ENCODE measurements at places on chromosomes 12 and 14.

- no peak for DNase-seq
These were observed 1.3 kb upstream of the IPO8 start for GRCh38 chr12:30696943-30697342.

- DNase-seq, result no peak
These were observed 111.1 kb downstream of the SINHCAF start for GRCh38 chr12:31214626-31215517.

DNA sequence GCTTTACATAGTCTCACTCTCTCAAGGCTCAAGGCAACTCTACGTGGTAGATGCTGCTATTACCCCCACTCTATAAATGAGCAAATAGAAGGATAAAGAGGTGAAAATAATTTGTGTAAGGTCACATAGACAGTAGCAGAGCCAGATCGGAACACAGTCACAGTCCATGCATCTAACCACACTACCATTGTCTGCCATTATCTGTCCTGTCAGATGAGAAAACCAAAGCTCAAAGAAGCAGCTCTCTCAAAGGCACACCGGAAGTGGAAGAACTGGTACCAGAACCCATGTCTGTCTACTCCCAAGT, 134.4 kb upstream of the NUDT4 start:
- no peak for DNase-seq

DNA sequence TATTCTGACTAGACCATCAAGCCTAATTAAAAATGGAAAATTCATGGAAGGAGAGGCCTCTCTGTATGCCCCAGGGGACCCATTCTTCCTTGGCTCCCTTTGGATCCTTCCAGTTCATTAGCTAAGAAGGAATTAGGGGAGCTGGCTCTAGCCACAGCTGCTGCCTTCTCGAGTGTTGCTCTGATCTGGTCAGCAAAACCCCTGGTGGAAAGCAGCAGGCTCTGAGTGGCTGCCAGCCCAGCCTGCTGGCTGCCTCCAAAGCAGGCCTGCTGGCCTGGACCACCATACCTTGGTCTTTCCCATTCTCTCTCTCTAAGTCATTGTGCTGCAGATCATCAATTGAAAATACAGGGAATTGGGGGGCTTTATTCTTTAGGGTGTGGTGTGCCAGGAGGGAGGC, 29.0 kb upstream of the AKAP6 start:
- DNase-seq, result no peak

DNA sequence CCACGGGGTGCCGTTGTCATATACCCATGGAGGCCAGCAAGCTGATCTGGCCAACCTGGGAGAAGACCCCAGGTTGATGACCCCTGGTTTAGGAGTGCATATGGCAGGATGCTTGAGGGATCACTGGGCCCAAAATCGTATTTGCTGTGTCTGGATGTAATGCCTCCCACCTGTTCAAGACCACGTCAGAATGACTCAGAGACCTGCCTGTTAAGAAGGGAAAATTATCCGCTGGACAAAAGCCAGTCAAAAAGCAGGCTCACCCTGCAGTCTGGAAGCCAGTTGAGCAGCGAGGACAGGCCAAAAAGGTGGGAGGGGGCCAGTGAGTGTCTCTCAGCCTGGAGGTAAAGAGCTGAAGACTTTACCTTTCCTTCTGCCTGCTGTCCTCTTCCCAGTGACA, 449.2 kb downstream of the DPF3 start:
- DNase-seq, result no peak

DNA sequence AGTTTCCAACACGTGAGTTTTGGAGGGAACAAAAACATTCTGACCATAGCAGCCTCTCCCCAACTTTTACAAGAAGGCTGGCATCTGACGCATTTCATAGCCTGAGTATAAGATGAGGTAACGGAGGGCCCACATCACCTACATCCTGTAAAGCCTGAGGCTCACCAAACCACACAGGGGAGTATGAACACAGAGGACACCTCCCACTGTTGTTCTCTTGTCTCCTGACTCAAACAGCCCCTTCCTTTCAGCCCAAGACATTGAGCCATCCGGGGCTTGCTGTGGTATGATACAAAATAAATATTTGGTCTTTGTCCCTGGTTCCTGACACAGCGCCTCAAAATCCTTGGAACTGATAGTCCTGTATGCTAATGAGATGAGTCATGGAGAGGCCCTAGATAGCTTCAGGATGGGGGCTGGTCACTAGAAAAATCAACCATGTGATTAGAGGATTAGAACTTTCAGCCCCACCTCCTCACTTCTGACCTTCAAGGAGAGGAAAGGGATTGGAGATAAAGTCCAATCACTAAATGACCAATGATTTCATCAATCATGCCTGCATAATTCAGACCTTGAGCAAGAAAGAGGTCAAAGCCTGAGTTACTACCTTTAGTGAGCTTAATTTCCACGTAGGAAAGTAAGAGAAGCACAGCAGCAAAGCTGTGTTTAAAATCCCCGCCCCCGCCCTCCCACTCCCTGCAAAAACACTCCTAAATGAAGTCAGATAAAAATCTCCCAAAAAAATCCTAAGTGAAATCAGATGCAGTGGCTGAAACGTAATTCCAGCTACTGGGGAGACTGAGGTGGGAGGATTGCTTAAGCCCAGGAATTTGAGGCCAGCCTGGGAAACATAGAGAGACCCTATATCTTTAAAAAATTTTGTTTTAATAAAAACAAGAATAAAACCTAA, 236.4 kb downstream of the PCNX1 start:
- no peak for DNase-seq

- DNase-seq, result no peak
These were observed 694.3 kb upstream of the TBX3 start for GRCh38 chr12:115378291-115378690.

DNA sequence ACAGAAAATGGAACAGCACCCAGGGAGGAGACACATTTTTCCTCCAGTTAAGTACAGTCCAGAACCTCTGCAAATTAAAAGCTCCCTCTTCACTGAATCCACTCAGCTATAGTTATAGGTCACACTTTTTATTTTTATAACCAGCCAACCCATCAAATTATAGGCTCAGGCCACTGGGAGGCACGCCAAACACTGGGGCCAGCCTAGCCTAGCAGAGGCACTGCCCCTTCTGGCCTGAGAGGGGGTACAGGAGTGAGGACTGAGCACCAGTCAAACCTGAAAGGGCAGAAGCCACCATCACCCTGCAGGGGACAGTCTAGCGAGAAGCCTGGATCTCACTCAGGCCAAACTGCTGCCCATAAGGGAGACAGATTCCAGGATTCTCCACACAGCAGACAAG, 19.3 kb downstream of the FMNL3 start:
- DNase-seq, result no peak

DNA sequence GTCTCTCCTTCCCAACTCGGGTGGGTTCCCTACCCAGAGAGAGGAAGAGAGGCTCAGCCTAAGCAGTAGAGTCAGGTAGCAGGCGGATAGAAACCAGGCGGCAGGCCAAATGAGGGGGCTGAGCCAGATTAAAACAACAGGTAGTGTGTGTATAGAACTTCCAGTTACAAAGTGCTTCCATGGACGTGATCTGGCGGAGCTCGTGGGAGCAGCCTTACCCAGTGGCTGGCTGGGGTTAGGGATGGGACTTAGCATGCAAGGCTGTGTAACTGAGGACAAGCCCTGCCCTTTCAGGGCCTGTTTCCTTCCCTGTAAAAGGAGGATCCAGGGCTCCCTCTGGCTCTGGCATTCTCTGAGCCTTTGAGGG, 8.3 kb downstream of the KRT80 start:
- DNase-seq, result no peak

DNA sequence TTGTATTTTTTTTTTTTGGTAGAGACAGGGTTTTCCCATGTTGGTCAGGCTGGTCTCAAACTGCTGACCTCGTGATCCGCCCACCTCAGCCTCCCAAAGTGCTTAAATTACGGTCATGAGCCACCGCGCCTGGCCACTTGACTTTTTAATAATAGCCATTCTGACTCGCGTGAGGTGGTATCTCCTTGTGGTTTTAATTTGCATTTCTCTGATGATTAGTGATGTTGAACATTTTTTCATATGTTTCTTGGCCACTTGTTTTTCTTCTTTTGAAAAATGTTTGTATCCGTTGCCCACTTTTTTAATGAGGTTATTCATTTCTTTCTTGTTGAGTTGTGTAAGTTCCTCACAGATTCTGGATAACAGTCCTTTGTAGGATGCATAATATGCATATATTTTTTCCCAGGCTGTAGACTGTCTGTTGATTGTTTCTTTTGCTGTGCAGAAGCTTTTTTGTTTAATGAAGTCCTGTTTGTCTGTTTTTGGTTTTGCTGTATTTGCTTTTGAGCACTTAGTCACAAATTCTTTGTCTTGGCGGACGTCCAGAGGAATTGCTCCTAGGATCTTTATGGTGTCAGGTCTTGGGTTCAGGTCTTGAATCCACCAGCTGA, 10.3 kb upstream of the PGAM5 start:
- no peak for DNase-seq

GRCh38 chr14:63705561-63706070, 22.2 kb downstream of the SGPP1 start:
- no peak for DNase-seq

DNA sequence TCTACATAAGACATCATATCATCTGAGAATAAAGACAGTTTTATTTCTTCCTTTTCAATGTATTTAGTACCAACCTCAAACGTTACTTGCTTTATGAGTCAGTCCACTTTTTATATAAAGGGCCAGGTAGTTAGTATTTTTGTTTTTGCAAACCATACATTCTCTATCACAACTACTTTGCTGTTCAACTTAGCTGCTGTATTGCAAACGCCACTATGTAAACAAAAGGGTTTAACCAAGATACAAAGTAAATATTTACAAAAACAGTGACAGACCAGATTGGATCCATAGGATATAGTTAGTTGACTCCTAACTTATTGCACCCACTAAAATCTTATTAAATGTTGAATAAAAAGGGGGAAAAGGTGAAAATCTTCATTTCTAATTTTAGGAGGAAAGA, 87.7 kb upstream of the FOXG1 start:
- DNase-seq, result no peak

- no peak for DNase-seq
These were observed 1248.4 kb downstream of the LRFN5 start for GRCh38 chr14:42855085-42855484.

DNA sequence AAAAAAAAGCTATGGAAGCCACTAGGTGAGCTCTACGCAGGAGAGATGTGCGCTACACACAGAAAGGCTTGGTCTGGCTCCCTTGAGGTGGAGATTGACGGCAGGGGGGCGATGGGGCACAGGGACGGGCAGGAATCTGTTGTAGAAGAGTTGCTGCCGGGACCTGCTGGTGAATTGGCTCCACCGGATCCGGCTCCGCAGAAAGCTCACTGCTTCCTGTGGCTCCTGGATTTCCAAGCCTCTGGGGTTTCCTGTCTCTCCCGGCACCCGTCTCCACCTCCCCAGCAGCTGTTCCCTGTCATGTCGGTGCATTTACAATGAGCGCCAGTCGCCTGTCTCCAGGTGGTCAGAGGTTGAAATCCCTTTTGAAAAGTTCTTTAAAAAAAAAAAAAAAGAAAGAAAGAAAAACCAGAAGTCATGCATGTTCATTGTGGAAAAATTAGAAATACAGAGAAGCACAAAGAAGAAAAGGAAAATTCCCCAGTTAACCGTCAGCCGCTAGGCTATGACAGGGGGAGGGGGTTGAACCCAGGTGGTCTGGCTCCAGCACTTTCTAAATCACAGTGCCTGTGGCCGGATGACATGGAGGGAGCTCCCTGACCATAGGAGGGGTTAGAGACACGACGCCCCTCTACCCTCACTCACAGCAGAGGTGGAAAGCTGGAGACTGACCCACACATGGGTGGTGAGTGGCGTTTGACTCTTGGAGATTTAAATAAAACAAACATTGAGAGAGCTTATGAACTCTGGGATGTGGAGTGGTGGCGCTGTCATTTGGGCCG, 20.8 kb downstream of the FAM222A start:
- DNase-seq, result no peak

All from NCI-H1417 treated with DMSO at 0.1 percent for 48 hours (cell line).